Activated gamma-delta T cell treated with Interleukin-2 at 50 U/mL for 16 hours (primary cell): ENCODE measurements at places on chromosomes 11 and 22.

- DNase-seq: no peak
Observed at GRCh38 chr11:75840522-75840921, 25.5 kb downstream of the UVRAG start.

GRCh38 chr22:45632791-45633515, 38.7 kb upstream of the ATXN10 start:
- DNase-seq: no peak

DNA sequence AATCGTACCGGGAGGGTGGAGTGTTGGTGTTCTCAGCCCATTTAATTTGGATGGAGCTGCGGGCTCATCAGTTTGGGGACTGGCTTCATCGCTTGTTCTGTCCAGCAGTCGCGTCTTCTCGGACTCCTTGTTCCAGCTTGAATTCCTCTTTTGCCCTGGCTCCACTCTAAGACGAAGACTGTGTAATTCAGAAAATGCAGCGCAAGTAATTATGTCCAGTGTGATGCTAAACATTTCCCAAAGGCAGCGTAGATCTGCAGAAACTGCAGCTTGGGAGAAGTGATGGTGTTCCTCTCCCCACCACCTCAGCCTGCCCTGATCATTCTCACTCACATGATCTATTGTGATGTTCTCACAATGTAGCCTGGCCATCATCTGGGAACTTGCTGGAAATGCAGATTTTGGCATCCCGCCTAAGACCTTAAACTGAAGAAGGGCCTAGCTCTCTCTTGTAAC, 666 bp downstream of the SLC25A18 start:
- no peak for DNase-seq

GRCh38 chr22:42515896-42516295, 3.7 kb downstream of the RRP7A start:
- no peak for DNase-seq

- no peak for DNase-seq
Observed at GRCh38 chr22:25722626-25723025, 19.4 kb upstream of the MYO18B start.

DNA sequence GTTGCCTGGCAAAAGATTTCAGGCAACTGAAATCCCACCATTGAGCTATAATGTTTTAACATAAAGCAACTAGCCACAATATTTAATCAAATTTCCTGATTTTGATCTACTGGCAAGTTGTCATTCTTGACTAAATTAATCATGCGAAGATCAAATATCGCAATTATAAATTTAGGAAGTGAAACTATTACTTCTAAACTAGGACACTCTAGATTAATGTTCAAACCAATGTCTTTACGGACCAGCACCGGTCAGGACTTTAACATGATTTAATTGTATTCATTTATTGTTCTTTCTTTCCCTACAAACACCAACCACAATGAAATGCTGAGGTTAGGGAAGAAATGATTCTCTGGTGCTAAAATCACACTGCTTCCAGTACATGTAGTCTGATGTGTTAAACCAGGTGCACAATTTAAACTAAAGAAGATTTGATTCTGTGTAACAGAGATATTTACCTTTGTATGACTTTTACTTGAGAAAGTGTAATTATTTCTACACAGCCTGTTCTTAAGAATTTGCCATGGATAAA, 14.9 kb downstream of the GAS2 start:
- no peak for DNase-seq

GRCh38 chr22:21570398-21570797, 2.9 kb downstream of the UBE2L3 start:
- no peak for DNase-seq

- DNase-seq: no peak
Observed at GRCh38 chr11:38718049-38718448, 2120.0 kb upstream of the RAG2 start.

DNA sequence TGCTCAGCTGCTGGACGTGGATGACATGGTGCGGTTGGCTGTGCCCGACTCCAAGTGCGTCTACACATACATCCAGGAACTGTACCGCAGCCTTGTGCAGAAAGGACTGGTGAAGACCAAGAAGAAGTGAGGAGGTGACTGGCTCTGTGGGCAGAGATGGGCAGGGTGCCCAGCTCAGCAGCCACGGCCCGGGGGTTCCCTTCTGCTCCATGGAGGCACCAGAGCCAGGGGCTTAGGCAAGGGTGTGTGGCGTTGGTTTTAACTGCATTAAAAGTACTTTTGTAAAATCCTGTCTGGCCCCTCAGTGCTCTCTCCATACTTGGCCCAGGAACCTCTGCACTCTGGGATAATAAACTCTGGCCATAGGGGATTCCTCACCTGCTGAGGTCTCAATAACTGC, 12.6 kb downstream of the SMTNL1 start:
- no peak for DNase-seq

DNA sequence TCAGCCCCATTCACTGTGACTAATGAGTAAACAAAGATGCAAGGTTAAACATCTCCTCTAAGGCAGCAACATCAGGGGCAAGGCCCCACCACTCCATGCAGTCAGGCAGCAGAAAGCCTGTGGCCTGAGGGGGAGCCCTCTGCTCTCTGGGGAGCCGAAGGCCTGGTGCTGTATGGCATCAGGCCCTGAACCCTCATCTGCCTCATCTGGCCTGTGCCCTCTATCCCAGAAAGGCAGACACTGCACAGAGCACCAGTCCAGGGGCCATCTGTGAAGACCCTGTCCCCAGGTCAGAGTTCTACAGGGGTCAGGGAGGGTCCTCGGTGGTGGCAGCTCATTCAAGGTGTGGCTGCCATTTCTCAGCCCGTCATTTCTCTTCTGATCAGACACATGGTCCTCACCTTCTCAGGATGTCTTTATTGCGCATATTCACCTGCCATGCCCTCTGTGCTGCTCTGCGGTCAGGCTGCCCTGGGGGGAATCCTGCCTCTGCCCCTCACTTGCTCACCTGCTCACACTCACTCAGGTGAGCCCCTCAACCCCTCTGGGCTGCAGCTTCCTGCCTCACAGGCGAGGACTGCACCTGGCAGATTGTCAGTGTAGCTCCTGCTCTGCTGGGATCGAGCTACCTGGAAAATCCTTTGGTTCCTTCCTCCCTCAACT, 103.1 kb upstream of the PITPNB start:
- DNase-seq: no peak

GRCh38 chr11:94774345-94774744, 6.2 kb downstream of the AMOTL1 start:
- no peak for DNase-seq

GRCh38 chr22:29004647-29005371, 56.8 kb downstream of the C22orf31 start:
- DNase-seq: no peak

DNA sequence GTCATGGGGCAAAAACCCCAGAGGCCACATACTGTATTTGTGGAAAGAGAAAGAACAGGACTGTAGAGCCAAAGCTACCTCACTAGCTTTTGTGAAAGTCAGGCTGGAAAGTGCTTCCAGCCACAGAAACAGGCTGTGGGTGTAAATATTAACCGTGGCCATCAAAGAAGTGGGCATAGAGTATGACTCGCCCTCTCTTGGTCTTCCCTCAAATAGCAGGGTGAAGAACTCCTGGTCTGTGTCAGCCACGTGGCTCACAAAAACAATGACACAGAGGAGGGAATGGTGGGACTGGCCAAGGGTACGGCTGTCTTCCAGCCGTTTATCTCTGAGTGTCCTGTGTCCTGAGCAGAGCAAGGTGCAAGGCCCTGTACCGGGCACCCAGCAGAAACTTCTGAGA, 37.6 kb upstream of the UBASH3B start:
- DNase-seq: no peak

DNA sequence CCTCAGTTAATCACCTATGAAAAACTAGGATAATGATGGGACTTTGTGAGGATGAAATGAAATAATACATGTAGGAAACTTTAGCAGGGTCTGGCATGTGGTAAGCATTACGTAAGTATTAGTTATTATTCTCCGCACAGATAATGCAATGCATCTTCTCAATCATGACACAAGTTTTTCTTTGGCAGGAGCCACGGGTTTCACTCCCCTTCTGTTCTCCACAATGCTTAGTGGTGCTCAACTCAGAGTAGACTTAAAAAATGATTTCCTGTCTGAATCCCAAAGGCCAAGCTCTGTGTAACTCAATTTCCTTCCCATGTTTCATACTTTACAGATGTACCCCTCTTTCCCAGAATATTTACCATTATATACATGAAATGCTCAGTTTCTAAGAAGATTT, 82.9 kb downstream of the CCDC34 start:
- DNase-seq: no peak

DNA sequence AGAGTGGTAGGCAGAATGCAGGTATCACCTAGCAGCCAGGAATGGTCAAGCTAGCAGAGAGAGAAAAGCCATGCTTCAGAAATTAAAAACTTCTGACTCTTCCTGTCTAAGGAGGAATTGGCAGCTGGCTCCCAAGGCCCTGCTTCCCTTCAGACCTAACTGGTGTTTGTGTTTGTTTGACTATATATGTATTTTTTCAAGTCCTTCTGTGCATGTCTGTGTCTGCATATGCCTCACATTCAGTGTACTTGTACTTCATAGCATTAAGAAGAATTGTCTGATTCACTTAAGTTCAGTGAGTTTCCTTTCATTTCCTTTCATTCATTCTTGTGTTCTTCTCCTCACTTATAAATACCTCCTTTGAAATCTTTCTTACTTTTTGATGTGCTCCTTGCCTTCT, 109.0 kb upstream of the RRM1 start:
- DNase-seq: no peak

DNA sequence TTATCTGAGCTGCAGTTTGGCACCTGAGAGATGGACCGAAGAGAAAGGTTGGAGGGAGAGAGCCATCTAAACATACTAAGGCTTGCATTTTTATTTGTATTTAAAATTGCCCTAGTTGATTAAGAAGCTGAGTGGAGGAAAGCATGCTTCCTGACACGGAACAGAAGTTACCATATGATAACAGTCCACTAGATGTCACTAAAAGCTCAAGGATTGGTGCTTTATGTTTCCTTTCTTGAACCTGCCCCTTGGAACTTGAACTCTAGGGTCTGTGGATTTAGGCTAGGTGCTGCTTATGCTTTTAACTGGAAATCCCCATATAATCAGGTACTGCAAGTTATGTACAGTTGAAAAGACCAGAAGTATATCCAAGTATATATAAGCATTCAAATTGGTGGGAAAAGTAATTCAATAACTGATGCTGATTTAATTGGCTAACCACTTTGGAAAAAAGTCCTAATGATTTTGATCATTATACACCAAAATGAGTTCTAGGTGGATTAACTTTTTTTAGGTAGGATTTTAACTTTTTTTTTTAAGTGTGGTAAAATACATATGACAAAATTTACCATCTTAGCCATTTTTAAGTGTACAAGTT, 9.5 kb downstream of the RBMXL2 start:
- no peak for DNase-seq

DNA sequence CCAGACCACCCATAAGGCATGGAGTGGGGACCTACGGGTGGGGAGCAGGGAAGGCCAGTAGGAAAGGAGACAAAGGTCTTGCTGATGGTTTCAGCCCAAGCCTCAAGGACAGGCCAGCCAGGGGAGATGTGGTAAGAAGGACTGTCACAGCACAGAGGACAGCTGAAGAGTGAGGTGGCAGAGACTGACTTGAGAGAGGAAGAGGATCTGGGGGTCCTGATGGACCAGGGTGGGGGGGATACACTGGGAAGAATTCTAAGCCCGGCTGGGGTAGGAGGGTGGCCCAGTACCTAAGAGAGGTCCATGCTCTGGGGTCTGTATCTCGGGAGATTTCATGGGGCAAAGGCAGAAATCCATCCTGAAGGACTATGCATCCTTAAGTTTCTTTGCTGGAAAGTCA, 66.1 kb upstream of the THY1 start:
- no peak for DNase-seq

DNA sequence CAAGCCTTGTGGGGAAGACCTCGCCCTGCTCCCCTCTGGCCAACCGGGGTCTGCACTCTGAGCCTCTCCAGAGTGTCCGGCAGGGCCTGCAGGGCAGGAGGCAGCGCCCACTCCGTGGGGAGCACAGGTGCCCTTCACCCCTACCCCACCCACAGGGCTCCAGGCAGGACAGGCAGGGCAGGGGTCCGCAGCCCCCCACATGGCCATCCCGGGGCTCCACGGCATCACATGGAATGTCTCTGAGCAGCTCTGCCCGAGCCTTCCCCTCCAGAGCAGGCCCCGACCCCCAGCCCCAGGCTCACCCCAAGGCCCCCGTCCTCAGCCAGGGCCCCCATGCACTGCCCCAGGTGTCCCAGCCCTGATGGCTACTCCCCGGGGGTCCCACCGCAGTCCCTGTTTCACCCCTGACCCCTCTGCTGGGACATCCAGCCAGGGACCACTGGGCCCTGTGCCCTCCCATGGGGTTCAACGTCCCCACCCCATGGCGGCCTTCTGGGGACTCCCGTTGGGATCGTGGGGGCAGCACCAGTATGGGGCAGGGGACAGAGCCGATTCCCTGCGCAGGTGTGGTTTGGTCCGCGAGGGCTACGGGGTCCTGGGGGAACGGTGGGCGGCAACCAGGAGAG, 77.7 kb downstream of the BRD1 start:
- no peak for DNase-seq
